ENCODE measurements at places on chromosomes 16 and 17.

DNA sequence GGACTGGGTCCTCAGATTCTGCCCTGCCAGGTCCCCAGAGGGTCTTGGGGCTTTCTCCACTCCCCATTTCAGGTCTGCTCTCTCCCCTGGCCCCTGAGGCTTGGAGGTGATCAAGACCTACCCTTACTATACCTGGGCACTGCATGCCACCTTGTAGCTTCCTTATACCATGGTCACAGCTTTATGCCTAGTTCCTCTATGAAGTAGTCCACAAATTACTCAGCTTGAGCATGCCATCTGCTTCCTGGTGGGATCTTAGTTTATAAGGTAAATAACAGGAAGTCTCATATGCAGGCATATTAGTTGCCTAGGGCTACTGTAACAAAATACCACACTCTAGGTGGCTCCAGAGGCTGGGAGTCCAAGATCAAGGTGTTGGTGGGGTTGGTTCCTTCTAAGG, 11.0 kb upstream of the PMFBP1 start:
- DNase-seq: no peak

DNA sequence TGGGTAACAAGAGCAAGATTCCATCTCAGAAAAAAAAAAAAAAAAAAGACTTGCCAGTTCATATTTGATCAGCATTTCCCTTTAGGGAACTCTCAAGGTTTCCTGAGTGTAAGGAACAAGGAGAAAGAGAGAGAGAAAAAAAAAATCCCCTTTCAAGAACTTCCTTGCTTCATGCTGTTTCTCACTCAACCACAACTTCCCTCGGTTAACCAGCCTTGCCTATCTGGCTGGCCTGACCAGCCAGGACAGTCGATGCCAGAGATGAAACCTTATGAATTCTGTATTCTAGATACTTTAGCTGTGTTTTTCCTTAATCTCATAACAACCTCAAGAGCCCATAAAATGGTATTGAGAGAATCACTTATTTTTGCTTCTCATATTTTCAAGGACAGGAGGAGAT, 2.6 kb upstream of the N4BP1 start:
- DNase-seq: no peak

- DNase-seq: peak; percentile 76
Observed at GRCh38 chr17:40903129-40903847, 18.2 kb upstream of the KRT20 start.

DNA sequence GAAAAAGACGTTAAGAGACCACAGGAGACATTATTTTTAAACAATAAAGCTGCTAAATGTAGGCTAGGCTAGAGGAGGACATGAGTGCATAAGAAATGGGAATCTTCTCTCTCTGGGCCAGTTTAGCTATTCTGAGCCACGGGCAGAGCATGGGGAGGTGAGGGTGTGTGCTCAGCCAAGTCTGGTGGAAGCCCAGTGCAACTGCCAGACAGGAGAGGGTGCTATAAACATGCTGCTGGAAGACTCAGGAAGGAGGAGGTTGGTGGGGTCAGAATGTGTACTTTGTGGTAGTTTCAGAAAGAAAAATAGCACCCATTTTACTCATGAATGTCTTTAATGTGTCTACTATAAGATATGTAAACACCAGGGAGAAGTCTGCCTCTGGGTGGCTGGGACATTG, 5.9 kb upstream of the SDK2 start:
- no peak for DNase-seq

- no peak for DNase-seq
Observed at GRCh38 chr16:89295915-89296314, 78.4 kb downstream of the ZNF778 start.

DNA sequence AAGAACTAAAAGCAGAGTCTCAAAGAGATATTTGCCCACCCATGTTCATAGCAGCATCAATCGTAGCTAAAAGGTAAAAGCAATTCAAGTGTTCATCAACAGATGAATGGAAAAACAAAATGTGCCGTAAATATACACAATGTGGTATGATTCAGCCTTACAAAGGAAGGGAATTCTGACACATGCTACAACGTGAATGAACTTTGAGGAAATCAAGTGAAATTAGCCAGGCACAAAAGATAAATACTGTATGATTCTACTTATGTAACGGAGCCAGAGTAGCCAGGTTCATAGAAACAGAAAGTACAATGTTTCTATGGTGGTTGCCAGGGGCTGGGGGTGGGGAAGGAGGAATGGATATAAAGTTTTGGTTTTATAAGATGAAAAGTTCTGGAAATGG, 57.8 kb upstream of the IL34 start:
- no peak for DNase-seq

DNA sequence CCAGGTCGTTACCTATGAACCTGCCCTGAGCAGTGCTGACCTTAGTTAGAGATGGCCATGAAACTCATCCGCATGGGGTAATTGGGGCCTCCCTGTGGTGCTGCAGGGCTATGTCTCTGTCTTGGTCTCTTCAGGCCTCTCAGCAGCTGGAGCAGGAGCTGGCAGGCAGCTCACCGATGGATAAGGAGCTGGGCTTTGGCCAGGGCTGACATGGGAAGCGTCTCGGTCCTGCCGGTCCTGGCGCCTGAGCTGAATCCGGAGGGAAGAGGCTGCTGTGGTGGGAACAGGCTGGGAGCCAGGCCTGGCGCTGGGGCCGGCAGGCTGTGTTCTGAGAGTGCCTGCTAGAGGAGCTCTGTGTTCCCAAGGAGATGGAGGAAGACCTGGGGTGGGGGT, 10.1 kb downstream of the IL32 start:
- no peak for DNase-seq

DNA sequence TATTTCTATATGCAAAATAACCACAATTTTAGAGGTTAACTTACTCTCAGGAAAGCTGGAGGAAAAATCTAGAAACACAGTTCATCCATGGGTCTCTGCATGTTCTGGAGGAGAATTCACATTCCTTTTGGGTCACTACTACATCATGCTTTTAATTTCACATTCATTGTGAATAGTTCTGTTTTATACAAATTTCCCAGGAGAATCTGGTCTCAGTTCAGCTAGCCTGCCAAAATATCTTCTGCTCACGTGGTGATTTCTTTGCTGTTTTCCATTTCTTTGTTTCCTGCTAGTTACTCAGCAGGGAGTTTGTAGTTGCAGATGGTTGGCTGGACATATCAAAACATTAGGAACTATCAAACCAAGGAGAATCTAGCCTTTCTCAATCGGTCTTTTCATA, at the start of gene ABCA9:
TSS of gene ABCA9 (minus strand) at position 106 of the 400 bp plus-strand sequence. CDS start 9,801 bp downstream, outside the sequence.
- DNase-seq: no peak

- peak; percentile 64 for DNase-seq
Observed at GRCh38 chr16:71338193-71338592, 20.3 kb upstream of the CALB2 start.

- no peak for DNase-seq
Observed at GRCh38 chr16:27476240-27476639, 73.5 kb downstream of the GTF3C1 start.

DNA sequence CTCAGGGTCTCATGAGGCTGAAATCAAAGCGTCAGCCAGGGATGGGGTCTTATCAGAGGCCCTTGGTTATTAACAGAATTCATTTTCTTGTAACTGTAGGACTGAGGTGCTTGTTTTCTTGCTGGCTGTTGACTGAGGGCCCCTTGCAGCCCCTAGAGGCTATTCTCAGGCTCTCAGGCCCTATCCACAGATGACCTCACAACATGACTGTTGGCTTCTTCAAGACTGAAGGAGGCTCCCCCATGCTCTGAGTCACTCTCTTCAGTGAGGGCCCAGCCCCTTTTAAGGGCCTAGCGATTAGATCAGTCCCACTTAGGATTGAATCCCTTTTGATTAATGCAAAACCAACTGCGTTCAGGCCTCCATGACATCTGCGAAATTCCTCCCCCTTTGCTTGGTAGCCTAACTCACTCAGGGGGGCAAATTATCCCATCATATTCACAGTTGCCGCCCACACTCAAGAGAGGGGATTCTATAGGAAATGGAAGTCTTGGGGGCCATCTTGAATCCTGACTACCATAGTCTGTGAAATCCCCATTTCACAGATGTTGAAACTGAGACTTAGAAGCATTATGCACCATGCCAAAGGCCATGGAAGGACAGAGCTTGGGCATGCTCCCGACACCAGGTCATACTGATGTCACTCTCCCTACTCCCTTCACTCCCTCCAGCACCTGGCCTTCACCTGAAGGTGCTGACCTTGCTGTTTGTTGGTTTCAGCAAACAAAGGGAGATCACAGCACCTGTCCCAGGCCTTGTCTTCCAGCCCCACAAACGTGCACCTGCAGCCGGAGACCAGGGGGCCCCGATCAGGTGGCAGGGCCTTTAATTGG, 592.3 kb downstream of the MAF start:
- DNase-seq: peak; percentile 21

GRCh38 chr17:74235040-74235581, 21.7 kb downstream of the TTYH2 start:
- no peak for DNase-seq

- peak; percentile 31 for DNase-seq
Observed at GRCh38 chr16:29926711-29927052, 656 bp upstream of the KCTD13 start.

DNA sequence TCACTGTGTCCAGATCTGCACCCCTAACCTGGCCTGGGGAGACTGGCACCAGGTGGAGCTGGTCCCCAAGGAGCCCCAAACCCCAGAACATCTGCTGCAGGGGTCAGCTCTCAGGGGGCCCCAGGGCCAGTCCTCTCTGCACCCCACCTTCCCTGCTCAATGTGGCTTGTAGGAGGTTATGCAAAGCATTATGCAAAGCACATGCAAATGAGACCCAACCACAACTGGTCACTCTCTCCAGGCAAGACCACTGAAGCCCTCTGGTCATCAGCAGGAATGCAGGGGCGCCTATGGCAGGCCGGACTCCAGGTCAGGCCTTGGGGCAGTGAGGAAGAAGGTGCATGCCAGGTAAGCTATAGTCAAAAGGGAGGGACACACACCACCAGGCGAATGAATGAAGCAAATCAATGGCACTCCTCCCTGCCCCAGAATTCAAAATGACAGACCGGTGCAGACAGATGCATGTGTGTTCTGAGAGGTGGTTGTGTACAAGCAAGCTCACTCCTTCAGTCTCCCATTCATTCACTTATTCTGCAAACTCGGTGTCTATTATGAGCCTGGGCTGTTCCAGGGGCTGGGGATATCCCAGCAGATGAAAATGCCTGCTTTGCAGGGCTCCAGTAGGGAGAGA, 48.0 kb downstream of the TMEM235 start:
- DNase-seq: no peak

- DNase-seq: peak; percentile 31
Observed at GRCh38 chr17:15092762-15093161, 172.4 kb downstream of the PMP22 start.

GRCh38 chr16:73890186-73891128, 406.2 kb upstream of the PSMD7 start:
- DNase-seq: no peak

DNA sequence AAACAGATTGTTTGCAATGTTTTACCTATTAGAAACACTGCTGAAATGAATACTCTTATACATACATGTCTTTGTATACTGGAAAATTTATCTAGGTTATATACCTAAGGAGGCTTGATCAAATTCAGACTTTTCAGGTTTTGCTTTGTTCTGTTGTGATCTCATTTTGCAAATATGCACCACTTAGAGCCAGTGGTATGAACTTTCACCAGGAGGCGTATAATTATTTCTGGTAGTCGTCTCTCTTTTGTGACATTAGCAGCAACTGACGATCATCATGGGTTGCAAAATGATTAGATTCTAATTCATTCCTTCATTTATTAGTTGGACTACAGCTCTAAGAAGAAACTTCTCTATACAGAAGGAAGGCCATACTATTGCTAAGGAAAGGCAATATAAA, 26.9 kb downstream of the AP1G1 start:
- DNase-seq: no peak

- DNase-seq: no peak
Observed at GRCh38 chr17:56849131-56849530, 15.2 kb downstream of the DGKE start.

- DNase-seq: no peak
Observed at GRCh38 chr17:31554930-31555329, 163.5 kb downstream of the RAB11FIP4 start.

GRCh38 chr17:82012640-82013295, 9.9 kb downstream of the CENPX start:
- no peak for DNase-seq

DNA sequence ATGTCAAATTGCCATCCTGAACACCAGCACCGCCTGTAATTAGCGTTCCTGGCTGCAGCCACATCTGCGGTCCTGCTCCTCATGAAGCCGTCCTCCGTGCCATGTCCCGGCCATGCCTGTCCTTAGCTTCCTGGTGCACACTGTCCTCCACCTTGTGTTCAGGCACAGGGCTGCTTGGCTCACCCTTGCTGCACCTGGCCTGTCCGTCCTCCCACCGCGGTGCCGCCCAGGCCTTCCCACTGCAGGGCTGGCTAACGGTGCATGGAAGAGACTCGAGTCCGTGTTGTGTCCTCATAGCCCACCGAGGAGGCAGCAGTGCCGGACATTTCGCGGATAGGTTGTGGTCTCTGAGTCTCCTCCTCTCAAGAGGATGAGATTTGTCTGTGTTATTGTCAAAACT, 20.4 kb downstream of the DUSP14 start:
- no peak for DNase-seq

DNA sequence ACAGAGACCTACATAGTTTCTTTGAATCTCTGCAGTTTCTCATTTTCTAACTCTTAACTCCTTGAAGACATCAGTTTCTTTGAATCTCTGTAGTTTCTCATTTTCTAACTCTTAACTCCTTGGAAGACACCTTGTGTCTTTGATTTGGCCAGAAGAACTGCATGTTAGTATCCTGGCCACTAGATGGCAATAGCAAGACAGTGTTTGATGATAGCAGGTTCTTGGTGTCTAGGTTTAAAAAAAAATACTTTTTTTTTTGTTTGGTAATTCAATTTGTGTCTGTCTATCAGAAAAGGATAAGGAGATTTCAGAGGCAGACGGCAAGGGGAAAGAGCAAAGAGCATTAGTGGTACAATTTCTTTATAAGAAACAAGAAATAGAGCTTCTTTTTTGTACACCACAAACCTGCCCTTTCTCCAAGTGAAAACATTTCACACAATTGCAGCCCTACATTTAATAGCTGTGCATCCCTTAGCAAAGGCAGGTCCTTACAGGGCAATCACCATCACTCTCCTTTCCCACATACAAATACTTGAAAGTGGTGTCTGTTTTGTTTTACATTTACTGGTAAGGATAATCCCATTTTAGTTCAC, 1324.9 kb upstream of the CDH8 start:
- DNase-seq: peak; percentile 43

DNA sequence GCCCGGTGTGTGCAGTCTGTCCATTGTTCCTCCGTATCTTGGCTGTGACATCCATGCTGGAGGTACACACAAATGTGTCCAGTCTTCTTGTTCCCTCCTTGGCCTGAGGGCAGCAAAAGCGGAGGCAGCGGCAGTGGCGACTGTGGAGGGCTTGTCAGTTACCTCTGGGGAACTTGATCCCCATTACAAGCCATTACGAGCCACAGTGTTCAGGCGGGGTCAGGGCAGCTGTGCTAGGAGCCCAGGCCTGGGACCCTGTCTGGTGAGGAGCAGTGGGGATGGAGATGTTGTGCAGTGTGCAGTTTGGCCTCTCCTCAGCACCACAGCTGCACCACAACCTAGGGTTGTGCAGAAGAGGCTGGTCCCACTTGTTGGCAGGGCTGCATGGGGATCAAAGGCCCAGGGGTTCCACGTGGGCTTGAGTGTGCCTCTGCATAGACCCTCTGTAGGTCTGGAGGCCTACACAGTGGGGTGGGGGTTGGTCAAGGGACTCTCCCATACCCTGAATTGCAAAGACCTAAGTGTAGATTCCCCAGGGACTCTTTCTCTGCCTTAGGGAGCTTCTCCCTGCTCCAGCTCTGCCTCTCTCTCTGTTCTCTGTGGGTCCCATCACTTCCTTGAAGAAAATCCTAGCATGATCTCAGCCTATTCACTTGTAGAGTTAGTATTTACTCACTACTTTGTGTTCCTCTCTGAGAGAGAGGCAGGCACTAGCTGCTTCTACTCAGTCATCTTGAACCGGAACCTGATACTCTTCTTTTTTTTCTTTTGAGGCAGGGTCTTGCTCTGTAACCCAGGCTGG, 58.8 kb downstream of the SLFN11 start:
- DNase-seq: peak; percentile 6
